HEK293T (cell line): ENCODE measurements at places on chromosomes 13 and 19.

DNA sequence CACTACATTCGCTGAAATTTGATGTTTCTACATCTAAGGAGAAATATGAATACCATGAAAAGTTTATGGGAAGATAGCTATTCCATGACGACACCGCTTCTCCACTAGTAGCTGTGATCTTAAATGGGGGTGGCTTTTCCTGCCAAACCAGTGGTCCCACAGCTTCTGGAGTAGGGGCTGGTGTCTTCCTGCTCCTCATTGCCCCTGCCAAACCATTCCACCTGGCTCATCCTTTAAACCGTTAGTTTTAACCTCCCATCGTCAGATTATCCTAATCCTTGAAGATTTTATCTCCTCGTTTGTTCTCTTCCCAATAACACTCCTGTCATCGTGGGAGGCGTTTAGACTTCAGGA lies 568 bp upstream of the ZNF230 start:
- DNase-seq = no peak

GRCh38 chr19:27742041-27742440 lies 1470.9 kb downstream of the UQCRFS1 start:
- DNase-seq = no peak

DNA sequence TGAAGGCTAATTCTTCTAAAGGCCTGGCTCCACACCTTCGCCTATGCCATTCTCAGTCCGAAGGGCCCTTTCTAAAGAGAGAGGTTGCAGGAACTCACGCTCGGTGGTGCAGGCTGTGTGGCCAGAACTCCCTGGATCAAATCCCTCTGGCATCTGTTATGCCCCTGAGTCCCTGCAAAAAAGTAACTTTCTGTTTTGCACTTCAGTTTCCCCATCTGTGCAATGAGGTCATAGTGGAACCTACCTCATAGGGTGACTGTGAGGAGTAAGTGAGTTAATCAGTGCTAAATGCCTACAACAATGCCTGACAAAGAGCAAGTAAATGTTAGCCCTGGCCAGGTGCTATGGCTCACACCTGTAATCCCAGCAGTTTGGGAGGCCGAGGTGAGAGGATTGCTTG lies 7.3 kb downstream of the IGSF23 start:
- DNase-seq = no peak

GRCh38 chr13:43239275-43239840 lies 216.0 kb downstream of the DNAJC15 start:
- DNase-seq = no peak

DNA sequence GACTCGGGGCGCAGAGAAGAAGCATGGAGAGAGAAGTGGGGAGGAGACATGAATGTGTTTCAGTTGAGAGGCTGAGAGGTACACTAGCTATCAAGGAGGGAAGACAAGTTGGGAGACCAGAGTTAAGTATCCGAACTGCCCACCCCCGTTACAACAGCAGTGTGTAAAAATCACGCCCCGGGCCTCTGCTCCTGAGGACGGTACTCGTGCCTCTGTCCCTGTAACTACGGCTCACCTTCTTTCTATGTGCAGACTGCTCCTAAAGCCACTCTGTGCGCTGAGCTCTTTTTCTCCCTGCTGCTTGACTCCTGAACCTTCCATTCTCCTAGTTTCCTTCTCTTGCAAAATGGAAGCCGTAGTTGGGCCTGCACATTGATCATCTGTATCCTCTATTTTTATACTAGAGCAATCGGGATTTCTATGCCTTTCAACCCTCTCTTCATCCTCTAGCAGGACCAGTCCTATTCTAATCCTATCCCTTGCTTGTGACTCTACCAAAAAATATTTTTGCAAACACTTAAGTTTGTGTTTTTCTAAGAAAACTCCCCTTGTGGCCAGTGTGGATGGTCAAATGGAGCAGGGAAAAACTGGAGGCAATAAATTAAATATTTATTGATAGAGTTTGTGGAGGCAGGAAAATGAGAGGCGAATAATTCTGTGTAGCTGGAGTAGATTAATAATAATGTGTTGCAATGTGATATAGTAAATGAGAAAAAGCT lies 569 bp downstream of the POLR1D start:
- no peak for DNase-seq

- DNase-seq = peak; percentile 75
These were observed 16.8 kb upstream of the SEMA6B start for GRCh38 chr19:4576016-4576933.

DNA sequence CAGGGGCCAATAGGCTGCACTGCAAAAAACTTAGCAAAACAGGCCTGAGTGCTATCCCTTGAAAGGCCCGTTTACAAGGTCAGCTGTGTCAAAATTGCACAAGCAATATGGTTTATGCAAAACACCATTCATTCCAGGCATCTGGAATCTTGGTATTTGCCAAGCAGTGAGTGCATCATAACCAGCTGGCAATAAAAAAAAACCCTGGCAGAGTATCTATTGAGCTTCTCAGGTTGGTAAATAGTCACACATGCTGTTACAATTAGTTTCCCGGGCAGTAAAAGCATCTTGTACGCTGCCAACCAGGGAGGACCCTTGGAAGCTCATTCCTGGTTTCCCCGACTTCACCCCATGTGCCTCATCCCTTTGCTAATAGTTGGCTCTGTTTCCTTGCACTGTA lies 21.3 kb downstream of the ZNF77 start:
- no peak for DNase-seq

DNA sequence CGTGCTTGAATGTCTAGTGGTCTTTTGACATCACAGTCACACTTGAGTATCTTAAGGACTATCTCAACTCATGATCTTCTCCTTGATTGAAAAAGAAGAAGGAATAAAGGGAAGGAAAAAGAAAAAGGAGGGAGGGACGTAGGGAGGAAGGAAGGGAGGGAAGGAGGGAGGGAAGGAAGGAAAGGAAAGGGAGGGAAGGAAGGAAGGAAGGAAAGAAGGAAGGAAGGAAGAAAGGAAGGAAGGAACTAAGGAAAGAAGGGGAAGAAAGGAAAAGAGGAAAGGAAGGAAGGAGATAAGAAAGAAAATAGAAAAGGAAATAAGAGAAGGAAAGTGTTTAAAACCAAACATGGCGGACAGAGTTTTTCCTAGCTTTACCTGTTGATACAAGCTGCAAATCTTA lies 64.7 kb downstream of the RNASEH2B start:
- DNase-seq = no peak

DNA sequence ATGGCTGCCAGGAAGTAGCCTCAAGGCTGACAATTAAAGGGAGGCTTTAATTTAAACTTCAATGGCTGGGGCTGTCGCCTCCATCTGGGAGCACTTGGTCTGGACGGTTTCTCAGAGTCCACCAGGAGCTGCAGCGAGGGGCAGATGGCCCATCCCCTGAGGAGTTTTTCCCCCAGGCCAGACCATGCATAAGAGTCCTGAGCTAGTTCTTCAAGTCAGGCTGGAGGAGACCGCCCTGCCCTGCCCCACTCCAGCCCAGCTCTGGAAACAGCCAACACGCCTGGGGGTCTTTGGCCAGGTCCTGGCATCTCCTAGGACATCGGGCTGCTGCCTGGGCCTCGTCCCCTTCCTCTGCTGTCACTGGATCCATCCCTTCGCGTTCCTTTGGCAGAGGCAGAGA lies 5.3 kb upstream of the ACTN4 start:
- no peak for DNase-seq

DNA sequence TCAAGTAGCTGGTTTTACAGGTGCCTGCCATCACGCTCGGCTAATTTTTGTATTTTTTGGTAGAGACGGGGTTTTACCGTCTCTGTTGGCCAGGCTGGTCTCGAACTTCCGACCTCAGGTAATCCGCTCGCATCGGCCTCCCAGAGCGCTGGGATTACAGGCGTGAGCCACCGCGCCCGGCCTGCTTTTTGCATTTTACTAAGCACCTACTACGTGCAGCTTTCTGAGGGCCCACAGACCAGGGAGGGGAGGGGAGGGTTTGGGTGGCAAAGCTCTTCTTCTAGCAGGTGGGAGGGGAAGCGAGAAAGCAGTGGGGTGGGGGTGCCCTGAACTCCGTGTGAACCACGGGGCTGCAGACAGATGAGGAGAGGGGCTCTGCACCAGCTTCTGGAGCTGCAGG lies 15.0 kb downstream of the PALM start:
- no peak for DNase-seq

DNA sequence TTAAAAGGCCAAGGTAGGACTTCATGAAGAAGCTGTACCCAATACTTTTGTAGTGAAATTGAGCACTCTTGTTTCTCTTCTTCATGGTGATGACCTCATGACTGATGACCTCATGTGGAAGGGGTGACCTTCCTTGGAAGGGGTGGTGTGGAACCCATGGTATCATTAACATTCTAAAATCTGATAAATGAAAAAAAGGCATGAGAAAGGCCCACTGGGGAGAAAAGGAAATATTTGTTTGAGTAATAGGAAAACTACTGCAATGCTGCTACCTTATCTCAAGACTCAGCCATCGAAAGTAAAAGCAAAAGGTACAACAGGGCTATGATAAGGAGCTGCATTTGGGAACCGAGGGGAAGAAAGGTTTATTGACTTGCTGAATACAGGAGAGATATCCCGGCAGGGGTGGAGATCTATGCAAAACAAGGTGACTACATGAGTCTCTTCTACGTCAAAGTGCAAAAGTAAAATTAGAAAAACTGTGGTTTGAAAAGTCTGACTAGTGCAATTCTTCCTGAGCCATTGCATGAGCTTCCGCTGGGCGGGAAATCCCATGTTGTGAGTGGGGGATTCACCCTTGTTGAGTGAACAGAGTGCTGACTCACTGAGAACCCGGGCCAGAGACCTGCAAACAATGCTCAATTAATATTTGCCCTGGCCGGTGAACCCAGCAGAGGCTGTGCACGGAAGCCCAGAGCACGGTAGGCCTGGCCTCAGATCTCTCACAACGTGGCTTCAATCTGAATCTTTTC lies 138.9 kb upstream of the RFC3 start:
- no peak for DNase-seq

GRCh38 chr13:111341886-111342285 lies 21.4 kb downstream of the TEX29 start:
- DNase-seq = no peak

DNA sequence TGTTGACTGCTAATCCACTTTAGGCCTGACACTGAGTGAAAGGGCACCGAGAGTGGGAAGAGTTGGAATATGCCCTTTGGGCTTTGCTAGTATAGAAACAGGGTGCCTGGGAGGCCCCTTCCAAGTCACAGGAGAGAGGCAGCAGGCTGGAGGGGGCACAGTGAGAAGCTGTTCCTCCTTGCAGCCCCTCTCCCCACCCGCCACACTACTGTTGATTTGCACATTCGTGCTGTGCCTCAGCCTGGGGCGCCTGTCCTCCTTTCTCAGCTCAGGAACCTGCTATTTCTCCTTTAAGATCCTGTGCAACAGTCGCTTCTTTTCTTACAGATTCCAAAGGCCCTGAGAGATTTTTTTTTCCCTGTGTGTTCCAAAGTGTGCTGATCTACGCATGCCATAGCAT lies 2.8 kb upstream of the B3GLCT start:
- DNase-seq = no peak

GRCh38 chr19:11198769-11199424 lies 1.6 kb upstream of the KANK2 start:
- no peak for DNase-seq

DNA sequence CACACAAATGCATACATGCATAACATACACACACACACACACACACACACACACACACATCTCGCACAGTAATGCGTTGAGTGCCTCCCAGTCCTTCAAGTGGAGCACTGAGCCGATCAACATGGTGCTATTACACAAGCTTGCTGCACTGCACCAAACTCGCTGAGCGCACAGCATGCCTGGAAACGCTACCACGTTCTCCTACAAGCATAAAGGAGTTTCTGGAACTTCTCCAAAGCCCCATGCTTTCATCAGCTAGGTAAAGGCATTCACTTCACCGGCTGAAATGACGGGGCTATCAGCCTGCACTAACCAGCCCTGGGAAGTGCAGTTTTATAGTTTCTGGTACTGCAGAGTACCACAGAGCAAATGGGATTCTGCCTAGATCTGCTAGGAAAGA lies 92.7 kb downstream of the FGF14 start:
- no peak for DNase-seq

DNA sequence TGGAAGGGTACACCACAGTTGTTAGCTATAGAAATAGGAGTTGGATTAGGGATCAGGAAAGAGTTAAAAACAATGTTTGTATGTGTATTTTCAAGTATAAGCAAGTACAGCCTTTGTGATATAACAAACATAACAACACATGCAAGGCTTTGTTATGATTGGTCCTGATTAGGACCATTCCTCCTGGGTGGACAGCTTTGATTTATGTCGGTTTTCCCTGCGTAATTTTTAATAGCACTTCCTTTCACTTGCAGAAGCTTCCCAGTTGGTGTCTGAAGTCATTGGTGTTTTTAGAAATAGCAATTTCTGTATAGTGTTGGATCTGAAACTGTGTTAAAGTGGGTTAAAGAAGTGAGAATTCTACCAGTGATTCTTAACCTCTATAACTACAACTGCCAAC lies 10.0 kb downstream of the FNDC3A start:
- no peak for DNase-seq

- no peak for DNase-seq
These were observed 14.6 kb downstream of the CBLC start for GRCh38 chr19:44792281-44792680.

DNA sequence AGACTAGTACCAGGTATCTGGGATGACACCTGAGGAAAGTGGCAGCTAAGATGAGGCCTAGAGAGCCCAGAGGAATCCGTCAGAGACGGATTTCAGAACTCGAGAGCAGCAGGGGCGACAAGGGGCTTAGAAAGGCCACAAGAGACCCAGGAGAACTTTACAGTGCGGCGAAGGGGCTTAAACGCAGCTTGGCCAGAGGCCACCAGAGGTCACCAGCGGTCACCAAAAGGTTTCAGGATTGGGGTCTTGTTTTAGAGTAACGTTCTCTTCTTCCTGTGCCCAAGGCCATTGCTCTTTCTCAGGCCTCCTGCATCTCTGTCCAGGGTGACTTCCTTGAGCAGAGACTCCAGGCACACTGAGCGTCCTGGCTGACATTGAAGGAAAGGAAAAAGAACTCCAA lies 2.2 kb downstream of the ZSCAN22 start:
- peak; percentile 37 for DNase-seq

DNA sequence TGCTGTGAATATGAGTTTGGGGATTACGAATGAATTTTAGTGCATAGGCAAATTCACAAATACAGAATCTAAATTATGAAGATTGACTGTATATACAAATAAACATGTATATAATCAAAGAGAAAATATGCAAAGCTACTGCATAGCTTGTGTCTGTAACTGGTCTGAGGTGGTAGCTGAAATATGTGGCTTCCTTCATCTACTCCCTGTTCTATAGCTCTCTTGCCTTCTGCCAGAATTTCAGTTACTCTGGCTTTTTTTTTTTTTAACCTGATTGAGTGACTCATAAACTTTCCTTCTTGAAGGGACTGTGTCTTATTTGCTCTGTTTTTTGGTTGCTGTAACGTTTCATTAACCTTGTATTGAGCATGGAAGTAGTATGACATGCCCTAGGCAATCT lies 26.6 kb downstream of the DNAJC3 start:
- DNase-seq = no peak

- DNase-seq = no peak
These were observed 66.8 kb upstream of the RFC3 start for GRCh38 chr13:33751151-33751550.

- DNase-seq = no peak
These were observed 35.3 kb downstream of the CERS4 start for GRCh38 chr19:8244442-8244841.

GRCh38 chr13:21684576-21684975 lies 13.7 kb downstream of the FGF9 start:
- DNase-seq = no peak
